Stimulated activated CD4-positive, alpha-beta T cell treated with anti-CD3 and anti-CD28 coated beads, Interleukin-1b, Interleukin-23, amount 100 ng/mL, for 1 hour (primary cell): ENCODE measurements at places on chromosomes 7 and 10.

DNA sequence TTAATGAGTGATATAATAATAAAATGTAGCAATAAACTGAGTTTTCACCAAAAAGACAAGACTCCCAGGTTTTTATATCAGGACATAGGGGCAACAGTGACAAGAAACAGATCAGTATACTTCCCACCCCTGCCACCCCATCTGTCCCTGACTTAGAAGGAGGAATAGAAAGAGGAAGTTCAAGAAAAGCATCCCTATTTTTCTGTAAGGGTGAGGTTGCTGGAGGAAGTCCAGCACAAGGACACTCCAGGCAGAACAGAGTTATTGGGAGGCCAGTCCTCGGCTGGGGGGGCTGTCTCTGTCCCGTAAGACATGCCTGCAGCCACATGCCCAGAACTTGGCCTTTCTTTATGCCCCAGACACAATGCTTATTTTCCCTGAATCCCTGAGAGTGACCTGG lies 16.5 kb upstream of the TLX1 start:
- no peak for DNase-seq

DNA sequence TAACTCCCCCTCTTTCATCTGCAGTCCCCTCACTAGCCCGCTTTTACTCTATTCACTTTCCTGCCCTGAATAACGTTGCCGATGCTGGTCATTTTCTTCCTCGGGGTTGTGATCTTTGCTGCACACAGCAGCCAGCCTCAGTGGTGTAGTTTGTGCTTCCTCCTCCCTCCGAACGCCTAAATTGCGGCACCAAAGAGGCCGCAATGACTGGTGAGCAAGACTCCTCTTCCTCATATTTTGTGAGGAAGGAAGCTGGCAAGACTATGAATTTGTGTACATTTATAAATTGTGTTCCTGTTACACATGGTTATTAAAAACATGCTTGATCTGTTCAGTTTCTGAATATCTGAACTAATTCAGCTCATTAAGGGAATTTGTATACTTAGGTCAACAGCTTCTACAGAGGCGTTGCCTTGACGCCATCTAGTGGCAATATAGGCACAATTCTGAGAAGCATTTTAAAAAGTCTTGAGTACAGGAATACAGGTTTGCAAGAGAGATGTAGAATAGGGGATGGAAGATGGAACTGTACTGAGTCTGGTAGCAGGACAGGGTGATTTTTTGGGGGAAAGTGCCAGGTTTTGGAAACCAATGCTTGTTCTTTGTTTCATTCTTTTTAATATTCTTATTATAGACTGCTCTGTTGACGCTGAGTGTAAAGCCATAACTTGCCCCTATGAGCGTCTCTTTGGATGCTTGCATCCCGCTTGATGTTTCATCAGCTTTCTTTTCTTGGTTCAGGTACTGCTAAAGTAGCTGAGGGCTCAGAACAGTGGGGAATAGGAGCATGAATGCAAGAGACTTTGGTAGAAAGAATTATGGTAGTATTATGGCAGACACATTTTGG lies 4.1 kb upstream of the TAS2R5 start:
- DNase-seq, result no peak

DNA sequence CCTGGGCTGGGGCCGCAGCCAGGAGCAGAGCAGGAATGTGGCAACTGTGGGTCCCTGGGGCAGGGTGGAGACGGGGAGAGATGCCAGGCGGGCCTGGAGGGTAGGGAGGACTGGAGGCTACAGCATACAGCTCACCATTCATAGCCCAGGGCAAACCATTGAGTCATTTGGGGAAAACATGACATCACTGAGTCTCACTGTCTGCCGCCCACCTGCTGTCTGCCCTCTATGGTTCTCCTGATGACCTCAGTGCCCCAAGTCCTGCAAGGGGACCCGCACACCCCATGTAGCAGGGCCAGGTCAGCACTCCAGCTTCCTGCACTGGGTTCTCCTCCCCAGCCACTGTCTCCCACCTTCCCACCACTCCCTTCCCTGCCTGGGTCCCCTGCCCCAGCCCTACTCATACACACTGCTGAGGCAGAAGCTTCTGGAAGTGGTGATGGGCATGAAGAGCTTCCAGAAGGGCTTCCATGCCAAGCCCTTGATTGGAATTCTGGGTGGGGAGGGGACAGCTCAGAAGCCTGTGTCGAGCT lies 10.4 kb downstream of the CHST3 start:
- peak; percentile 16 for DNase-seq

- no peak for DNase-seq
Measured at GRCh38 chr10:12088919-12089318, 20.2 kb downstream of the DHTKD1 start.

DNA sequence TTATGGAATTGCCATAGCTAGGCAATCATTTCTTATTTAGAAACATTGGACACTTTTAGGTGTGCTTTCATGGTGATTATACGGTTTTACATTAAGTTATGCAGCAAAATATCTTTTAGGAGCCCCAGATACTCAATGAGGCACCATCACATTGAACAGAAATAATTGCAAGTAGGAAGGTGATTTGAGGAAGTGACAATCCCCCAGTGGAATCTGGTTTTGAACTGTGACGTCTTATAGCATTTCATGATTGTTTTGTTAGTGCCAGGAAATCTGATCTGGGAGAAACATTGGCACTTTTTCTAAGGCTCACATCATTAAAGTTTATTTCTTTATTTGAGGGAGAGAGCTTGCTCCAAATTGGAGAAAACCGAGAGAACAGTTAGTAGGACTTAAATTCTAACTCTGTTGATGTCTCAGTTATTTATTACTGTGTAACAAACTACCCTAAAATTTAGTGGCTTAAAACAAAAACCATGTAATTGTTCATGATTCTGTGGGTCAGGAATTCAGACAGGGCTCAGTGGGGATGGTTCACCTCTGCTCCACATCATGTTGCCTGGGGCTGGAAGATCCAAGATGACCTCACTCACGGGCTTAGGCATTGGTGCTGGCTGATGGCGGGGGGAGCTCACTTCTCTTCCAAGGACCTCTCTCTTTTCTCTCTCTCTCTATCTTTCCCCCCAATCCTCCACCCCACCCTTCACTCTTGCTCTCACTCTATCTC lies 78.2 kb upstream of the STEAP1B start:
- no peak for DNase-seq

GRCh38 chr10:33509231-33509831 lies 174.9 kb upstream of the NRP1 start:
- no peak for DNase-seq

DNA sequence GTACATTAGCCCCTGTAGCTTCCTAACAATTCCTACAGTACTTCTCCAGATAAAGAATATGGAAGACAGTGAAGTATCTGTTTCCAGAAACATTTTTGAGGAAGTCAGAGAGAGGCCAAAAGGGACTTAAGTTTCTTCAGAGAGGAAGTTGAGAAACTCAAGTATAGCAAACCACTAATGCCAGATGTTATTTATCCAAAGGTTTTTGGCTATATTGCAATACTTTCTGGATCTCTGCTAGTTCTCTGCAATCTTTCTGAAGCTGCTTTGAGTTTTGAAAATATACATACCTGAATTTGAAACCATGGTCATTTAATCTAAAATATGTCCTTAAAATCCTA lies 64.7 kb downstream of the BICC1 start:
- DNase-seq, result no peak

GRCh38 chr10:80196270-80196949 lies 8.9 kb downstream of the ANXA11 start:
- no peak for DNase-seq

- no peak for DNase-seq
Measured at GRCh38 chr7:46940178-46940577, 641.7 kb downstream of the TNS3 start.

- DNase-seq, result no peak
Measured at GRCh38 chr10:71984809-71985388, 20.7 kb downstream of the CHST3 start.

GRCh38 chr7:144470078-144470477 lies 66.6 kb upstream of the NOBOX start:
- DNase-seq, result no peak
